ENCODE measurements at places on chromosomes 4 and X.
A peak's percentile ranks its signal among the peaks of the same experiment; 100 is the strongest.

- peak; percentile 98 for DNase-seq
These were observed 35.9 kb upstream of the CXCL8 start for GRCh38 chr4:73704314-73705055.

DNA sequence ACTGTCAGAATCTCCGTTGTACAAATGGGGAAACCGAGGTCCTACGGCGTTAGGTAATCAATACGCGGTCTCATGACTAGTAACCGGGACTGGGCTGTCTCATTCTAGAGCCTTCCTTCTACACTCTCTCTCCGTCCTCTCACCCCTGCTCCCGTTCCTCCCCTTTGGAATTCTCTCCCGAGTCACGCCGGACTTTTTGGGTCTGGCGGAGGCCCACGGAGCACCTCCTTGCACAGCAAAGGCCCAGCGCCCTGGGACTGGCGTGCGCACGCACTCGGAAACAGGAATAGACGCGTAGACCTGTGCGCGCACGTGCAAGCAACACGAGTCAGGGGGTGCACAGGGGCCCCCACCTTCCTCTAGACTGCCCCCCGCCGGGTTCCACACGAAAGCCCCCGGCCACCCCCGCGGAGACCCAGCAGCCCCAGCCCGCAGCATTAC, 361 bp downstream of the QDPR start:
- DNase-seq: no peak

DNA sequence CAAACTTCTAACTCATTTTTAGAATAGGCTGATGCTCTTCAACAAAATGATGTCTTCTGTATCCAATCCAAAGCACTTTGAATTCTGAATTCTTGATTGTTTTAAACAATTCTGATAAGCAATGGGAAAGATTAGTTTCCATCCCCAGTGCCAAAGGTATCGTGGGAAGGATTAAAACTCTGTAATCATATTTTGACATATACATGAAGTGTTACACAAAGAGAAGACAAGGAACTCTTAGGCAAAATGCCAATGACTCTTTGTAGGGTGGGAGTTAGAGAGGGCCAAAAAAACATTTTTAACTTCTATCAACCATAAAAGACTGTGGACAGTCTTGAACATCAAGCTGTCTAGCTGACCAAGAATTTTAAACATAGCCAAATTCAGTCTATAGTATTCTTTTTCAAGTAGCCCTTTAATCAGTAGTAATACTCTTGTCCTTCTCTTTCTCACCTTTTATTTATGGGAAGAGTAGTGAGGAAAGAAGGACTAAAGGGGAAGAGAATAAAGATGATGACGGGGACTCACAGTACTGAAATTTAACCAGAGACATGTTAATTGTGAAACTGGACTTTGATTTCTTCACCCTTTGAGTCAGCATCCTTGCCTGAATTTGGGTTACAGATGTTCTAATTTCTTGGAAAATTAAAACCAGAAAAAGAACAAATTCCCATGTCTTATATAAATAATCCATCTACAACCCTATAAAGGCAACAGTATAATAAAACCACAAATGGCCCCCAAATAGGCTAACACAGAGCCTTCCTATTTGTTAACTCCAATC, 51.8 kb upstream of the VEGFD start:
- no peak for DNase-seq

- DNase-seq: no peak
These were observed 3.8 kb downstream of the ZFX start for GRCh38 chrX:24153178-24153795.

GRCh38 chr4:10577508-10578426, 106.8 kb downstream of the CLNK start:
- DNase-seq: no peak

GRCh38 chr4:34619531-34620162, 1624.7 kb downstream of the ARAP2 start:
- DNase-seq: no peak

- DNase-seq: no peak
These were observed 11.7 kb upstream of the PTTG2 start for GRCh38 chr4:37948542-37948941.

- DNase-seq: no peak
These were observed 632.6 kb upstream of the CT83 start for GRCh38 chrX:117095393-117095792.

- no peak for DNase-seq
These were observed at the start of gene NALF2 for GRCh38 chrX:69503782-69504625. TSS of gene NALF2 (plus strand) at chrX:69504326. CDS start at chrX:69505283, 957 bp downstream.

GRCh38 chrX:10015723-10016518, 48.8 kb downstream of the CLDN34 start:
- no peak for DNase-seq
